Suprapubic skin (tissue), 4 donors: ENCODE measurements at places on chromosomes 12 and 14.

GRCh38 chr12:51793201-51793600 is 55.3 kb downstream of the FIGNL2 start:
- DNase-seq: no peak

DNA sequence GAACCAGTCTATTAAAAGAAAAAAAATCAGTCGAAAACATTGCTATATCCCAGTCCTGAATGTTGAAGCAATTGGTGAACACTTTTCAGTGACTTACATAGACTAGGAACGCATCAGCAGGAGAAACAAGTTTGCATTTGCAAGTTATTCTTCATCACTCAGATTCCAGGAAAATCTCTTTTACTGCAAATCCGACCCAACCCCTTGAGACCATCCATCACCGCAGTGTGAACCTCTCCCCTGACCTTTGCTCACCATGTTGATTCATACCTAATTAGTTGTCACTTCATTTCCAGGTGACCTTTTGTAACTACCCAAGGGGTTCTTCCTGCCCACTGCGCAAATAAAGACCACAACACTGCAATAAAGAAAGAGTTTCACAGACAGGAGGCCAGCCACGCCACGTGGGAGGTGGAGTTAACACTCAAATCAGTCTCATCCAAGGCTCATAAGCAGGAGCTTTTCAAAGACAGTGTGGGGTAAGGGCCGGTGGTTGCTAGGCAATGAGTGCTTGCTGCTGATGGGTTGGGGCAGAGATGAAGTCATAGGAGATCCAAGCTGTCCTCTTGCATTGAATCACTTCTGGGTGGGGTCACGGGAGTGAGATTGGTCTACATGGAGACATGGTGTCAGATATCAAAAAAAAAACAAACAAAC is 241.3 kb upstream of the TMEM132C start:
- DNase-seq: no peak

GRCh38 chr12:94186278-94187241 is 38.2 kb downstream of the PLXNC1 start:
- DNase-seq: peak; percentile 82

- no peak for DNase-seq
These were observed 2.9 kb downstream of the LLPH start for GRCh38 chr12:66127650-66128049.

DNA sequence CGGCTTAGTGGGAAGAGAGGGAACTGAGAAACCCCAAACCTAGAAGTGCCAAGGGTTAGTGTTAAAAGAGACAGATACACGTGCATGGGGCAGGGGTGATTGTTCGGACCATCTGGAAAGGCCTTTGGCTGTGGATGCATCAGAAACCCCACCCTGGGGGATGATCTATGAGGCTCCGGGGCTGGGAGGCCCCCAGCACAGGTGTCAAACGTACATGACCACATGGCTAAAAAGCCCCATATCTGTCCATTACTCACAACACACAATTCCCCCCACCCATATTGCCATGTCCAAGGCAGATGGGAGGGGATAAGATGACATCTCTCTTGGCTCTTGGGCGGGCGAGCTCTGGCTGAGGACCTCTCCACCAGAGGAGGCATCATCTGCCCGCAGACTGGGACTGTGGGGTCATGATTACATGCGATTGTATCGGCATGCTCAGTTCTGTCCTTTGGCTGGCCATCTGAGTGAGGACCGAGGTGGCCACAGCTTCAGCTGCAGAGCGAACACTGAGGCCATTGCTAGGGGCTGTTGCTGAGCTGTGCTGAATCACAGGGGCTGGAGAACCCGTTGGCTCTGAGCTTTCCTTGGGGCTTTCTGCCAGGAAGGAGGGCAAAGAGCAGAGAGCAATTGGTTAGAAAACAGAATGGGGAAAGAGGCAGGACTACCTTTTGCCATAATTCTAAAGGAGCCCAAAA is 9.6 kb upstream of the NPFF start:
- no peak for DNase-seq

DNA sequence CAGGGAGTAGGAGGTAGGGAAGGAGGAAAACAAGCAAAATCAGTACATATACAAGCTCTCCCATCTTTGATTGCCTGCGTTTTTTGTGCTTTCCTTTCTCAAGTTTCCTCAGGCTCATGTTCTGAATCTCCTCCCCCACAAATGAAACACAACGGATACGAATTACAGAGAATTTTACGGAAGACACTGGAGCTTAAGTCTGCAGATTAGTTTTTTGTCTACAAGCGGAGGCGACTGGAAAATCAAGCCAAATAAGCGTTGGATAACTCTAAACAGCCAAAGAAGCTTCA is 612 bp downstream of the WBP11 start:
- no peak for DNase-seq

DNA sequence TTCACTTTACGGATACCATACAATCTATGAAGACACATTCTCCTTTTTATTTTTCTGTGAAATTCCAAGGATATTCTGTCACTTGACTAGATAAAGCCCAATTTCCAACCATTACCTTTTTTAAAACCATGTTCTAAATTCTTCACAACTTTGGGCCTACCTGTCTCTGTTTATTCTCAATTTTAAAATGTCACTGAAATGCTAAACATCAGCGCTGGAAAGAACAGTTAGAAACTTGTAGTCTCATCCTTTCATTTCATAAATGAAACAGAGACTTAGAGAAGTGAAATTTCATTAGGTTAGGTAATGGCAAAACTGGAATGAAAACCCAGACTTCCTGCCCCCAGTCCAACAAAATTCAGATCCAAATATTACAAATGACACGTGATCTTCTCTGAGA is 396.2 kb downstream of the CCDC91 start:
- no peak for DNase-seq

DNA sequence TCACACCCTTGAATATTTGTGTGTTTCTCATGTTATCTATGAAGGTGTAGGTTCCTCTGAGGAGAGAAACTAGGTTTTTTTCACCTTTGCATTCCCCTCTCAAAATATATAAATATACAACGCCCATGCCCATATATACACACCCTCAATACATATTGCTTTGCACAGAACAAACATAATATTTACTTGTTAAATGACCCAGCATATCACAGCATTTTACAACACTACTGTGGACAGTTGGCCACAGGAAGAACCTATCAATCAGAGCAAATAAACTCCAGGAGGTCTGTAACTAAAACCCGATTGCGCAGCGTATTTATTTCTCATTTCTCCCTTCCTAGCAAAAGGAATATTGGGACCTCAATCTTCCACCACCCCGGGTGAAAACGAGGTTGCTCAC is 196.0 kb downstream of the SLC5A8 start:
- DNase-seq: no peak

DNA sequence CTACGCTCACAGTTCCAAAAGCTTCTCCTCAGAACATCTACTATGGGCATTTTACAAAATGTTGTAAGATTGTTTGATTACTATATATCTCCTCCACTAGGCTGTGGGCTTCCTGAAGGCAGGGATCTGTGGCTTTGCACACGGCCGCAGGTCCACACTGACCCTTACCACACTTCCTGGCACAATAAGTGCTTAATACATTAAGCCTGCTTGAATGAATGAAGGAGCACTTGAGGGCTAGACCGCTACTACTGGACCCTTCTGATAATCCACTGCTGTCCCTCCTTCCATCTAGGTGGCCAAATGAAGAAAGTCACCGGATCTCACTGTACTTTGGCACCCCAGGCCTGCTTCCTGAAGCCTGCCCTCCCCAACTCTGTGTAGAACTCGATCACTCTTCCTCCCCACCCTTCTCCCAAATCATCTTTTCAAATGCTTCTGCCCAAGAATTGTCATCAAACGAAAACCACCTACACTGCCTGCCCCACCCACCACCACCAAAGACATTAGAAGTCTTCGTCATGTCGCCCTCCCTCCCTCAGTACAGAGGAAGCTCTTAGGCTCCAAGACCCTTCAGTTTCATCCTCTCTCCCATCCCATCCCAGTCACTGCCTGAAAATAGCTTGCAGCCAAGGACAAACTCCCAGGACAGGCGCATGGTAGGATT is 596 bp upstream of the ZBTB39 start:
- DNase-seq: no peak

DNA sequence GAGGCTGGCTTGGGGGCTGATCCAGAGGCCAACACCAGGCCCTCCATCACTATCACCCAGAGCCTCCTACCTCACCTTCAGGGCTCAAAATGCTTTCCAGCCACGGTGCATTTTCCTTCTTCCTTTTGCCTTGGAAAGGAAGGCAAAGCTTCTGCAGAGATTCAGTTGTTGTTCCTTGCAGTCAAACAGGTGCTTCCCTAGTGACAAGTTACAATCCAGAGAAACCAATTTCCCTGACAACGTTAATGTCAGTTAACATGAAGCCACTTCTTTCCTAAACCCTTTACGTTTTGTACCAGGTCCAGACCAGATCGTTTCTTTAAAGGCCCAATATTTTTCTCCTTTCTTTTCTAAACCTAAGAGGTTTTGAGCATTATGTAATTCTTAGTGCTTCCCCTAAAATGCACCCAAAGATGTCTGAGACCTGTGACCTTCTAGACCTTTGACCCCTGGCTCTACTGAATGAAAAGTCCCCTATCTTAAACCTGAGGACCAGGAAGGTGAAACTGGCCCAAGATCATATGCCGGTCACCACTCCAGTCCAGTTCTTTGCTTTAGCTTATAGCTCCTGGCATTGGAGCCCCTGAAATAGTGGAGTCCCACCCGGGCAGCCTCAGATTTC is 211.5 kb downstream of the SLC41A2 start:
- no peak for DNase-seq

DNA sequence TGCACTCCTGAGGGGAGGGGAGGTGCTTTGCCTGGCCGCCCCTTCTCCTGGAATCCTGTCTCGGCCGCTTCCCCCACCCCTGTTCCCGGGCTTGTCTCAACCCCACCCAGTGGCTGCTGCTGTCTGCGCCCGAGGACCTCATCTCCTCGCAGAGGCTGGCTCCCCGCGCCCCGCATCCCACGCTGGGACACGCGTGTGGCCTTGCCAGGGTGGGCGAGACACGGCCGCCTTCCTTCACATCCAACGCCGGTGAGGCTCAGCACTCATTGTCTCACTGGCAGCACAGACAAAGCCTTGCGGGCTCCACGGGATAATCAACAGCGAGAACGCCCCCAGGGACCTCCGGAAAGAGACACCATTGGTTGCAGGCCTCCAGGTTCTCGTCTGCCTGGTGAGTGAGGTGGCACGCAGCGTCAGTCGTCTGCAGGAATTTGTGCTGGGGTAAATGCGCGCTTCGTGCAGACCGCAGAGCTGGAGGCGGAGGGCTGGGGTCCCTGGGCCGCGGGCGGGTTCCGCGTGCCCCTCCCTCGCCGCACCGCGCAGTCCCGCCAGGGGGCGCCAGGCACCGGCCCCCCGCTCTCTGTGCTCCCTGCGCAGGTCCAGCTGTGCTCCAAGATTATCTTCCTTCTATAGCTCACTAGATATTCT is 26.8 kb downstream of the CCDC177 start:
- no peak for DNase-seq

GRCh38 chr12:130815028-130815741 is 23.9 kb downstream of the STX2 start:
- DNase-seq: peak; percentile 49

DNA sequence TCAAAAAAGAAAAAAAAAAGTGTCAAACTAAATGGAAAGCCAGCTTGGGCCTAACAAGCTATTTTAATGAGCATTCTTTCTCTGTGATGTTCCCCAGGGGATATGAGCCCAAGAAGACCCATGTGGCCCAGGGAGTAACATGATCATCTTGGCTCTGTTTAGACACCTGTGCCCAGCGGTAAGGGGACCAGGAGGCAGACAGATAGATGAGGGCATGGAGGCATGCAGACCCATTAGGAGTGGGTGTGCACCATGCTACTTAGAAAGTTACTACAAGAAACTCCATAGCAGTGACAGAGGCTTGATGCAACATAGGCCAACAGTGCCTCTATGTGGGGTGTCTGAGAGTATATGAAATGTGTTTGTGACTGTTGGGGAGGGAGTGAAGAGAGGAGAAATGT is 3.1 kb upstream of the CREBL2 start:
- DNase-seq: no peak

- no peak for DNase-seq
These were observed 10.3 kb downstream of the CTSG start for GRCh38 chr14:24565766-24566165.

GRCh38 chr12:32002848-32003493 is 43.8 kb downstream of the RESF1 start:
- DNase-seq: no peak

- no peak for DNase-seq
These were observed 1.3 kb downstream of the FBXO33 start for GRCh38 chr14:39430762-39431415.

DNA sequence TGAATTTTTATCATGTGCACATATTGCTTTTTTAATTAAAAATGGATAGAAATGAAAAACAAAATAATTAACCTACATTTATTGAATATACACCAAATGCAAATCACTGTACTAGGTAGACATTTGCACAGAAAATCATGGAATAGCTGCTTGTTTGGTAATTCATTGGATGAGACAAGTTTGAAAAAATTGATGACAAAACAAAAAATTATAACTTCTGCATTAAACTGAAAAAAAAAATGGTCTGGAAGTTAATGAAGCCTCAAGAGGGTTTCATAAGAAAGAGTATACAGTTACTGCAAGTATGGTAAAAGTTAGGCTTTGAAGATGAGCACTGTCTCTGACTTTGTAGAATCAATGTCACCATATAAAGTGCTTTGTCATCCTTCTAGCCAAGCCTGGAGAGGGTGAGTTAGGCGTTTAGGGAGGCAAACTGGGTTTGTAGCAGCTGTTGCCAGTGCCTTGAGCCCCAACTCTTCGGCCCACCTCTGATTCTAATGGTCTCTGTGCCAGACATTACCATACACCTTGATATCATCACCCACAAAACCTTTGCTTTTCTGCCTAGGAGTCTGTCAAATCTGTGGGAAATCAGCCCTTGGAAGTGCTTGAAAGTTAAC is 291.1 kb upstream of the CLEC14A start:
- no peak for DNase-seq

DNA sequence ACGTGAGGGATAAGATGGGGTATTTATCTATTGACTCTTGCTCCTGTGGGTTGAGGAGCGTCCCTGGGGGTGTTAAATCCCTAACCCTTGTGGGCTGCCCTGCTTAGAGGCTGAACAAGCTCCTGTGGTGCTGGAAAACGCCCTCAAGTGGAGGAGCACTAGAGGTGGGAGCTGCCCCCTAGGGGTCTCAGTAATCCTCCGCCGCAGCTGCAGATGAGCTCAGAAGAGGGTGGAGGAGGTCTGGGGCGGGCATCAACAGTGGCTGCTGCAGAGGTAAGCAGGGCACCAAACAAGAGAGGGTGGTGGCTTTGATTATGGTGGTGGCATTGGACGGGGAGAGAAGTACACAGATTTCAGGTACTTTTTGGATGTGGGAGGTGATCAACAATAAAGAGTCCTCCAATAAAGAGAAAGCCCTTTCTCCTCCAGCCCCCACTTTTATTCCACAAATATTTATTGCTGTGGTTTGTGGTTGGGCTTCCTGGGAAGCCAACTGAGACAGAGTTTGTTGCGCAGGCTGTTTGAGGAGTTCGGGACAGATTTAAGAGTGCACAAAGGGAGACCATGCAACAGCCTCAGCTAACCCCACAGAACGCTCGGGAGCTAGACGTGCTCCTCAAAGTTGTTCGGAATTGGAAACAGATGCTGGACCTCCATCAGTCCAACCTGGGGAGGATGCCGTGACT is 179.9 kb downstream of the ADCK1 start:
- DNase-seq: no peak
